Activated T-cell treated with anti-CD3 and anti-CD28 coated beads for 48 hours (primary cell): ENCODE measurements at places on chromosomes 2 and 18.

DNA sequence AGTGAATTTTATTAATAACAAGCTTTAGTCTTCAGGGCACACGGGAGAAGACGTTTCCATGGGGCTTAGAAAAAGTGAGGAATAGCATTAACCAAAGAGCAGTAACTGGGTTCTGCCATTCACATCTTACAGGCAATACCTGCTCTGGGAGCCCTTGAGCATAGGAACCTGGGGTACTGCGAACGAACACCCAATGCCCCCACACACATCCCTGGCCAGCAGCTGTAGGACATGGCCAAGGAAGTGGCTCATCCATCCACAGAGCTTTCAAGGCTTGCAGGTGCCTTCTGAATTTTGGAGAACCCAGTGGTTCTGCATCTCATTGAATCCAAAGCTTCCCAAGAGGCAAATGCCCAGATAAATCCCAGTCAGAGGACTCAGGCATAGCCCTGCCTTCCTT lies 152.2 kb downstream of the MYT1L start:
- no peak for DNase-seq

DNA sequence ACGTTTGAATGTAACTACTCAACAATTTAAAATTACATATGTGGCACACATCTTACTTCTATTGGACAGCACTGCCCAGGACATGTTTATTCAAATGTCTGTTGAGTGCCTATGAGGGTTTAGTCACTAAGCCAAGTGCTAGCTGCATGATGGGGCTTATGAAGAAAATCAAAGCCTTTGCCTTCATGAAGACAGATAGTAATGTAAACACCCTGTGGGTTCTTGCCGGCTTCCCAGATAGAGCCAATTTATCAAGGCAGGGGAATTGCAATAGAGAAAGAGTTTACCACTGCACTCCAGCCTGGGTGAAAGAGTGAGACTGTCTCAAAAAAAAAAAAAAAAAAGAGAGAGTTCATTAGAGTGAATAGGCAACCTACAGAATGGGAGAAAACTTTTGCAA lies 43.7 kb upstream of the NEB start:
- DNase-seq: no peak

DNA sequence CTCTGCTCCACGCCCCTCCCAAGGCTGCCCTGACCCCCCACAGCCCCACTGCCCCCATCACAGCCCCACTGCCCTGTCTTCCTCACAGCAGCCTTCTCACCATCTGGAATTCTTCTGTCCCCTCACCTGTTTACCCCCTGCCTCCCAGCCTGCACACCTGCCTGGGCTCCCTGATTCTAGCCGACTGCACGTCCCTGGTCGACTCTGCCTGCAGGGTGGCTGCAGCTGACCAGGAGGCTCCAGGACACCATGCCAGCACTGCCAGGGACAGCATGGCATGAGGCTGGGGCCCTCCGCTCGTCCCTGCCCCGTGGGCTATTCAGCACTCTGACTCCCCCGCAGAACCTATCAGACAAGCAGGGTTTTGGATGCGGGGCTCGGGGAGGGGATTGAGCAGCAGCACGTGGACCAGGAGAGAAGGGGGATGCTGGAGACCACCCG lies 254.1 kb downstream of the HDAC4 start:
- no peak for DNase-seq

GRCh38 chr2:201984800-201985525 lies 48.7 kb upstream of the FZD7 start:
- no peak for DNase-seq

DNA sequence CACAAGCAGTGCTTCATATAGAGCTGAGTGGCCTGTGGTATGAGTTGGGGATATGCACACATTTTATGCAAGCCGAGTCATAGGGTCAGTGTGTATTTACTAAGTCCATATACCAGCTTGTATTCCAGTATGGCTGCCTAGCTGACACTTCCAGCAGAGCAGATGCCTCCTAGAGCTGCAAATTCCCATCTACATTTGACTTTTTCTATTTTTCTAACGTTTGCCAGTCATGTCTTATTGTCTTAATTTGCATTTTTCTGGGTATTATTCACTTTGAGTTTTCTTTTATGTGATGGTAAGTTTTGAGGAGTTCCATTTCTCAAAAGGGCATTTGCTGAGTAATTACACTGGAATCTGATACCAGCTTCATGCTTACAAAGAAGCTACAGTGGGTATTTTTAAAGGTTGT lies 334.5 kb upstream of the CDH2 start:
- DNase-seq: no peak

- no peak for DNase-seq
Observed at GRCh38 chr18:48703418-48703817, 164.6 kb downstream of the CTIF start.

- DNase-seq: no peak
Observed at GRCh38 chr2:58055033-58055786, 8.6 kb downstream of the VRK2 start.

DNA sequence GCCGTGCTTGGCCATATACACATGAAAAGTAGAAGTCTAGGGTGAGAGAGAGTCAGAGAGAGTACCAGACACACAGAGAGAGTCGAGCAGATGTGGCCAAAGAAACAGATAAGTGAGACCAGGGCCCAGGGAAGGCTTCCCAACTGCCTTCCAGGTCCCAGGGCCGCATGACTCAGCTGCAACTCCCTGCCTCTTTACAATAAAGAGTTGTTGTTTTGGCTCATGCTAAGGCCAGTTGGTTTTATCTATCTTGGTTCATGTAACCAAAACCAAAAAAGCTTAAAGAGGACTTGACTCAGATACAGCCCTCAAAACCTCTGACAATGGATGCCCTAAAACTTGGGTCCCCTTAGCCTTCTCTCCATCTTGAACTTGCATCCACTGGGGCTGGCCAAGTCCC lies 36.9 kb downstream of the REEP1 start:
- DNase-seq: no peak
